Stimulated activated CD4-positive, alpha-beta T cell treated with anti-CD3 and anti-CD28 coated beads, Interleukin-1b, Interleukin-23, amount 100 ng/mL, for 1 hour (primary cell): ENCODE measurements at places on chromosomes 11 and 22.

- no peak for DNase-seq
Observed at GRCh38 chr11:21144531-21144930, 475.1 kb downstream of the NELL1 start.

DNA sequence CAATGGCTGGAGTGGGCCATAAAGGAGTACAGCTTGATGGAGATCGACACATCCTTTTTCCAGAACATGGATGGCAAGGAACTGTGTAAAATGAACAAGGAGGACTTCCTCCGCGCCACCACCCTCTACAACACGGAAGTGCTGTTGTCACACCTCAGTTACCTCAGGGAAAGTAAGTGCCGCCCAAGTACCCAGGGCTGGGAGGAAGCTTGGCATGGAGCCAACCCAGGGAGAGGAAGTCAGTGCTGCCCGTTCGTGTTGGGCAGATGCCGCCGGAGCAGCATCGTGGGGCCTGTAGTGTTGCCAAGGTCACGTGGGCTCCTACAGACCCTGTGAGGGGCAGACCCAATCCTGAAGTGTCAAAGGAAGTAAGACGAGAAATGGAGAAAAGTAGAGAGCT, 78.9 kb downstream of the FLI1 start:
- DNase-seq = no peak

DNA sequence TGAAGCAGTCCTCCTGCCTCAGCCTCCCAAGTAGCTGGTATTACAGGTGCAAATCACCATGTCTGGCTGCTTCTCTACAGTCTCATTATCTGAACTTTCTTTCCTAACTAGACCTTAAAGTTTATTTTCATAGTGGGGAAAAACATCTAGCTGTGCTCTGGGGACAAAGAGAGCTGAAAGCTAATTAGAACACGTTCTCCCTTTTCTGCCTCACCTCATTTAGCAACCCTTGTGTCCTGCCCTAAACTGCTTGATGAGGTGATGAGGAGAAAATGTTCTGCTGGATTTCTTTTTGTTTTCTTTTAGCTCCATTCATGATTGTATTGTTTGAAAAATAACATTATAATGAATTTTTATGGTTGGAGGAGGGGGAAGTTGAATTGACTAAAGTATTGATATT, 84.7 kb downstream of the YAP1 start:
- DNase-seq = no peak

GRCh38 chr11:69396948-69397307, 84.5 kb upstream of the LINC01488 start:
- no peak for DNase-seq

- DNase-seq = no peak
Observed at GRCh38 chr11:11931461-11932055, 76.9 kb downstream of the DKK3 start.

GRCh38 chr11:69375316-69376154, 81.6 kb downstream of the MYEOV start:
- no peak for DNase-seq

DNA sequence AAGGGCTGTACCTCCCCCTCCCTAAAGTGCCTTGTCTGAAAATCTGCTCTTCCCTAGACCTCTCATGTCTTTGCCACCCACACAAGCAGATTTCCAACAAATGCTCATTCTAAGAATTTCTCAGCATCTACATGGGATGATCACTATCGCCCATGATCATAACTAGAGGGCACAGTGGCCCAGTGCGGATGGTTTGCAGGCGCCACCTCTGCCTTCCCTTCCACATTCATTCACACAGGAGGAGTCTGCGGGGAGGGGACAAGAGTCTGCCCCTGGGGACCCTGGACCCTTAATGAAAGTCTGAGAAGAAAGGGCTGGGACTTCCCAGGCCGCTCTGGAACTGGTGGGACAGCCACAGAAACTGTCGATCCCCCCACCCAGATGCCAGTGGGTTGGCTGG, 28.9 kb downstream of the KCTD17 start:
- DNase-seq = no peak

GRCh38 chr11:124233376-124233775, 7.5 kb upstream of the OR8G1 start:
- DNase-seq = no peak

- DNase-seq = no peak
Observed at GRCh38 chr11:102581066-102581465, 44.1 kb downstream of the MMP20 start.
